Astrocyte of the hippocampus (primary cell): ENCODE measurements at places on chromosomes 13 and 19.

DNA sequence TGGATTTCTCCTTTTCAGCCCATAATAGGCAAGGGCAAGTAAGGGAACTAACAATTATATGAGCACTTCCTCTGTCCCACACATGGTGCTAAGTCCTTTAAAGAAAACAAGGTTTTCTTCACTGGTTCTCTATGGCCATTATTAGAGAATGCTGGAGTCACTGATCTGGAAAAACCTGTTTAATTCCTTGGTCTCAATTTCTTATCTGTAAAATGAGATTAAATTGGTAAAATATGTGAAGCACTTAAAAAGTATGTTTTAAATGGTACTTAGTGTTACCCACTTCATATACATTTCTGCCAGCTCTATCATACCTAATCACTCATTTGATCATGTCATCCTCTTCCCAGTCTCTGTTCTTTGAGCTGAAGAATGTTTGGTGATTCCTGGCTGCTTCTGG, 39.4 kb downstream of the LRCH1 start:
- DNase-seq = no peak

DNA sequence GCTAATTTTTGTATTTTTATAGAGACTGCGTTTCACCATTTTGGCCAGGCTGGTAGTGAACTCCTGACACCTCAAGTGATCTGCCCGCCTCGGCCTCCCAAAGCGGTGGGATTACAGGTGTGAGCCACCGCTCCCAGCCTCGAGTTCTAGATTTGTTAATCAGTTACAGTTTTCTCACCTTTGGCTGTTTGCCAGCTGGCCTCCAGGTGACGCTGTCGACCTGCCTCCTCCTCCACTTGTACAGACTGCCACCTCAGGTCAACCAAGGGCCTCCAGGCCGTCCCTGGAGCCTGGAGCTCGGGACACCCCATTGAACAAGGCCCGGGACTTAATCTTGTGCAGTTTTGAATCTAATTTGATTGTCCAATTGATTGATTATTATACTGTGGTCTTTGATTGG, 45.5 kb downstream of the IER2 start:
- no peak for DNase-seq

GRCh38 chr13:37475966-37476365, 122.6 kb downstream of the POSTN start:
- DNase-seq = no peak

- DNase-seq = no peak
Observed at GRCh38 chr19:40810160-40810559, 11.2 kb downstream of the EGLN2 start.

- peak; percentile 35 for DNase-seq
Observed at GRCh38 chr19:47020132-47020805, 632 bp downstream of the NPAS1 start.

- DNase-seq = peak; percentile 93
Observed at GRCh38 chr19:49546825-49547565, 19.2 kb downstream of the RCN3 start.

DNA sequence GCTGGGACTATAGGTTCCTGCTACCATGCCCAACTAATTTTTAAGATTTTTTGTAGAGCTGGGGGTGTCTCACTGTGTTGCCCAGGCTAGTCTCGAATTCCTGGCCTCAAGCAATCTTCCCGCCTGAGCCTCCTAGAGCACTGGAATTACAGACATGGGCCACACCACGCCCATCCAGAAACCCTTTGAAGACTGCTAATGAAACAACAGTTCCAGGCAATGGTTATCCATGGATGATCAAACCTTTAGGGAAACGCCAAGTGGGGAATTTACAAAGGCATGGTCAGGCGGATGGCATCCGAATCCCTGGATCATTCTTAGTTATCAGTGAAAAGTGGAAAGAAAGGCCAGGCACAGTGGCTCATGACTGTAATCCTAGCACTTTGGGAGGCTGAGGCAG, 16.9 kb upstream of the DNMT1 start:
- no peak for DNase-seq

DNA sequence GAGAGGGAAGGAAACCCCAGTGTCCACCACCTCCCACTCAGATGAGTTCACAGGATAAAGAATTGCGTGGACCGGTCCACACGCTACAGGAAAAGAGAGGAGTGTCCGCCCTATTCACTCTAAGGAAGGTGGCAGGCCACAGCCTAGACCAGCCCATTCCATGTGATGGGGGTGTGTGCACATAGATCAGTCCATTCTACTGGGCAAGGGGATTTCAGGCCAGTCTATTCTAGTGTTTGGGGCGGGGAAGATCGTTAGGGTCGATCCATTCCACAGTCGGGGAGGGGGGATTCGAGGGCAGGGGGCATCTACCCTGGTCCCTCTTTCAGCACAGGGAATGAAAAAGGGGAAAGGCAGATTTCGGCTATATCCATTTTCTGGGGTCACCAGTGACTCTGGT, 7.8 kb downstream of the FIZ1 start:
- no peak for DNase-seq

DNA sequence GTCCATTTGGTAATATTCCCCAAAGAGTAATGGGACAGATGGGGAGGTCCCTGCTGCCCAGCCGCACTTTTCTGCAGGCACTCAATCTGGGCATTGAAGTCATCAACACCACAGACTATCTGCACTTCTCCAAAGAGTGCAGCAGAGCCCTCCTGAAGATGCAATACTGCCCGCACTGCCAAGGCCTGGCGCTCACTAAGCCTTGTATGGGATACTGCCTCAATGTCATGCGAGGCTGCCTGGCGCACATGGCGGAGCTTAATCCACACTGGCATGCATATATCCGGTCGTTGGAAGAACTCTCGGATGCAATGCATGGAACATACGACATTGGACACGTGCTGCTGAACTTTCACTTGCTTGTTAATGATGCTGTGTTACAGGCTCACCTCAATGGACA, 295.0 kb downstream of the GPC5 start:
- no peak for DNase-seq

- DNase-seq = no peak
Observed at GRCh38 chr13:20462533-20462915, 63.1 kb downstream of the CRYL1 start.

DNA sequence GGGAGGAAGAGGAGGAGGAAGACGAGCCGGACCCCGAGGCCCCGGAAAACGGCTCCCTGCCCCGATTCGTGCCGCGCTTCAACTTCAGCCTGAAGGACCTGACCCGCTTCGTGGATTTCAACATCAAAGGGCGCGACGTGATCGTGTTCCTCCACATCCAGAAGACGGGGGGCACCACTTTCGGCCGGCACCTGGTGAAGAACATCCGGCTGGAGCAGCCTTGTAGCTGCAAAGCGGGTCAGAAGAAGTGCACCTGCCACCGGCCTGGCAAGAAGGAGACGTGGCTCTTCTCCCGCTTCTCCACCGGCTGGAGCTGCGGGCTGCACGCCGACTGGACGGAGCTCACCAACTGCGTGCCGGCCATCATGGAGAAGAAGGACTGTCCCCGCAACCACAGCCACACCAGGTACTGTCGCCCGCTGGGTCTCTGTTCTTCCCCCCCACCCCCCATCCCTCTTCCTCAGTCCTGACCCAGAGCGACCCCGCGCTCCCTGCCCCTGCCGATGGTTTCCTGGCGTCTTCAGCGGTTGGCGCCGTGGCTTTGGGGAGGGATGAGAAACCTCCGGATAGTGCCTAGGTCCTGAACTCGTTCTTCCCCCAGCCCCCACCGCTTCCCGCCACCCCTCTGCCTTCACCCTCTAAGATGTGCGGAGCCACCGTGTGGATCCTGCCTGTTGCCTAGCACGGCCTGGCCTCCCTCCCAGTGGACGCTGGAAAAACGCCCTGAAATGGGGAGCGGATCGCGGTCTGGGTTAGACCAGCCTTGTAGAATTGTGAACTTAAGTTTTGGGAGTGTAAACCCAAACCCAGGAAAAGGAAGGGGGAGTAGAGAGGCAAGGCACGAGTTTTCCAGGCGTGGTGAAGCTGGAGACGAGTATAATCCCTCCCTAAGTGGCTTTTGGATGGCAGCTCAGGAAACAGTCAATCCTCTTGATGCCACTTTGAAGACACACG, 1.5 kb downstream of the HS6ST3 start:
- DNase-seq = peak; percentile 45

DNA sequence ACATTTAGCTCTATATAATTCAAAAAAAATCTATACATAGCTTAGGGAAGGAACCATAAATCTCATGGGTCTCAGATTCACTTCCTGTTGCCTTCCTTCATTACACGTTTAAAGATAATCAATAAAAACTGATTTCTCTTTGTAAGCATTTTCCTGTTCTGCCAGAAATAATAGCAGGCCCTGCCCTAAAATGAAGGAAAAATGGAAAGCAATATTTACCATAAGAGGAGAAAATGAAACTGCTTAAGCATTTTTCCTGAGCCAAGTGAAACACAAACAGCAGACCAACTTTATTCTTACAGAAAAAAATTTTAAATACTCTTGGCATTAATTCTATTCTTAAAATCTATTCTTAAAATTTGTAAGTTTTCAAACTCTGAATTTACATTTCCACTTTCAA, 4.0 kb downstream of the LHFPL6 start:
- no peak for DNase-seq

DNA sequence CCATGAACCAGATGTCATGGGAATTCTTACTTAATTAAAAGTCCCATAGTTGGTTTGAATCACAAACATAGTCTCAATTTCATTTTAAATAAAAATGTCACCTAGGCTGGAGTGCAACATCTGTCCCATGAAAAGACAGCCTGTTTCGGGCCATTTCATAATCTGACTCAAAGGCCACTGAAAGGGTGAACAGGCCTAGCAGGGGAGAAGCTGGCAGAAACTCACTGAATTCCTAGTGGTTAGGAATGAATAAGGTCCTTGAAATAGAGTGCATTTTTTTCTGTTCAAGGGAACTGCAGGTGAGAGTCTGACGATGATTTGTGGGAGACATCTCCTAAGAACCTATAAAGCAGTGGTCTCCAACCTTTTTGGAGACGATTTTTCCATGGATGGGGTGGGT, 44.0 kb upstream of the PCCA start:
- DNase-seq = peak; percentile 28

DNA sequence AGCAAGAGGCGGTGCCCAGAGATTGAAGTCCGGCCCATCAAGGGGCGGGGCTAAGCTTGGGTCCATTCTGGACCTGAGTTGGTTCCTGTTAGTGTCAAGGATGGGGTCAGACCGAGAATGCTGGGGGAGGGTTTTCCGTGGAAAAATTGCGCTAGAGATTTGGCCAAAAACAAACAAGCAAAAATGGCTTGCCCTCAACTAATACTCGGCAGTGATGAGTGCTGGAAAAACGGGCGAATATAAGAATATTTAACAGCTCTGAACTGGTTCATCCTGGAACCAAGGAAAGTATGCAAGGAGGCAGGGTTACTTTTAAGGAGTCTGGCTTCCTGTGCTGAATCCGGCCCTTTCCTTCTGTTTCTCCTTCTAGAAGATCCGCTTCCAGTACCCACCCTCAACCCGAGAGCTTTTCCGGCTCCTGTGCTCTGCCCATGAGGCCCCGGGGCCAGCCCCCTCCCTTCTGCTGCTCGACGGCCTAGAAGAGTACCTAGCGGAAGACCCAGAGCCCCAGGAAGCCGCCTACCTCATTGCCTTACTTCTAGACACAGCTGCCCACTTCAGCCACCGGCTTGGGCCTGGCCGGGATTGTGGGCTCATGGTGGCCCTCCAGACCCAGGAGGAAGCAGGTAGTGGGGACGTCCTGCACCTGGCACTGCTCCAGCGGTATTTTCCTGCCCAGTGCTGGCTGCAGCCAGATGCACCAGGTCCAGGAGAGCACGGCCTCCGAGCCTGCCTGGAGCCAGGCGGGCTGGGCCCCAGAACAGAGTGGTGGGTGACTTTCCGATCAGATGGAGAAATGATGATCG, 880 bp downstream of the SWSAP1 start:
- DNase-seq = no peak

DNA sequence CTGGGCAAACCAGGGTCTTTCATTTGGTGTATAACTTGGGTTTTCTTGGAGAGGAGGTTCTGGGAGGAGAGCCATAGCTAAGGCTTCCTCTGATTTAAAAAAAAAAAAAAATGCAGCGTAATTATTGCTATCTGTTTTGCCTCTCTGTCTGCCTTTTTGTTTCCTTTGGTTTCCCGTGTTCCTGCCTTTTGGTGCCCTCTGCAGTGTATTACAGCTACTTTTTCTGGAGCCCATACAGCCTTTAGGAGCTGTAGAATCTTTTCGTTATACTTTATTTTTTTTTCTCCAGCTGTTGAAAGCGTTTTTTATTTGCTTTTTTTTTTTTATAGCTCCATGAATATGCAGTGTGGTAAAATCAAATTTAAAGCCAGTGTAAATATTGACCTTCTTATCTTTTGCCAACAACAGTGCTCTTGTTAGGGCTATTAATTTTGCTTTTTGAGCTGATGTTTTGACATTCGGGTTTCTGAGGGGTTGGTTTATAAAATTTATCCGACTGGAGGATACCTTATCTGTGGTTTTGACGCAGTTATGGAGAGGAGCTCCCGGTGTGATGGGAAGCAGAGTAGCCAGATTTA, 38.1 kb downstream of the ZNF493 start:
- no peak for DNase-seq

DNA sequence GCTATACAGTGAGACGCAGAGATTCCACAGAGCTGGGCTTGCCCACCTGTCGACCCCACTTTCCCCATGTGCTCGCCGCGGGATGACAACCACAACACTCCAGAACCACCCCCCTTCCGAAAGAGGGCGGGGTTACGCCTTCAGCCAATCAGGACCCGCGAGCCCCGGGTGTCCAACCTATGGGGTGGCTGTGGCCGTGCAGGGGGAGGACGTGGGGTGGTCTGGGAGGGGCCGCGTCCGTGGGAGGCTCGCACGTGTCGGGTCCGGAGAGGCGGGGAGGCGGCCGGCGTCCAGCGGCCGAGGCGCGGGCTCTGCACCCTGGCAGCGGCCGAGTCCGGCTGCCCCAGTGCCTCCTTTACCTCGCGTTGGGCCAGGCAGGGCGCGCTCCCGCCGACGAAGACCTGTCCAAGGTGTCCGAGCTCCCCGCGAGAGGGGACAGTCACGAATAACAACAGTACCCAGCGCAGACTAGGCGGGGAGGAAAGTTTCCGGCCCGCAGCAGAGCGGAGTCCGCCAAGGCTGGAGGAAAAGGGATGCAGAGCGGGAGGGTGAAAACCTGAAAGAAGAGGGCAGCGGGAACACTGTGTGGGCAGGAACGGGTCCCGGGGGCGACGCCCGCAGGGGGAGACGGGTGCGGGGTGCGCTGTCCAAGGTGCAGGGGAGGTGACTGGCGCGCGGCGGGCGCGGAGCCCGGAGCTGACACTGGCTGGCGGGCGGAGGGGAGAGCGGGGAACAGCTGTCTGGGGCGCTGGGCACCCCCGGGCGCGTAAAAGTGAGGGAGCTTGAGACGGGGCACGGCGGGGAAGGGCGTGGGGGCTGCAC, 911 bp downstream of the ENOX1 start:
- DNase-seq = peak; percentile 84

DNA sequence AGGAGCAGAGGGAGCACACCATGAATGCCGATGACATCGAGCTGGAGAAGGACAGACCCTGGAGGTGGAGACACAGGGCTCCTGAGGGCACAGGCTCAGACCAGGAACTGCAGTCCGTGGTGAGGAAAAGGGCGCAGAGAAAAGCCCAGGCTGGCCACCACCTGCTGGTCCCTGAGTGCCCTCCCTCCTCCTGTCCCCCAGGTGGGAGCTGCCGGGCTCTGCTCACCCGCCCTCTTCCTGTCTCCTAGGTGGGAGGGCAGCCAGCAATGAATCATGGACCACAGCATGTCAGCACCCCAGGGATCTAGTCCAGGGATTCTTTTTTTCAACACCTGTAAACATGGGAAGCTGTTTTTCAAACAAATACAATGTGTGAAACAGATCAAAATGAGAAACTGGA, 94.6 kb upstream of the ARHGEF7 start:
- no peak for DNase-seq

GRCh38 chr13:58542530-58542929, 911.0 kb downstream of the PCDH17 start:
- DNase-seq = peak; percentile 2
